ENCODE measurements at places on chromosomes 4 and X. TPM values are rescaled to one million over a fixed set of nuclear protein-coding genes. Genes with fewer than 3 reads are reported as not detected.

DNA sequence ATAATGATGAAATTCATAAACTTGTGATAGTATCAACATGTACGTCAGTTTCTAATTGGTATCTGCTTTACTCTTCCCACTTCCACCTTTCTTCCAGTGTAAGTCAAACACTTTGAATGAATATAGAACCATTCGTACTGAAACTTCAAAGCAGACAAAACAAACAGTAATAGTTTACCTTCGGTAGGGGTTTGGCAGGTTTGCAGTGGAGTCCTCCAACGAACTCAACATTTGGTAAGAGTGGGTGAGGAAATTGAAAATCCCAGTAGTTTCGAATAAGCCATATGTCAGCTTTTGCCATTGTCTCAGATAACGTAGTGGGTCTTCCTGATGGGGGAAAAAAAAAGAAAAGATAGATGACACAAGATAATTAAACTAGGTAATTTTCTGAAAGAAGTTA lies 2.2 kb downstream of the UGT2B4 start:
- no peak overlapping the region for H3K27ac ChIP-seq
- H3K27me3 ChIP-seq = no peaks in the 10 kb centered on the region
- no peaks in the 10 kb centered on the region for H3K4me1 ChIP-seq
- no peaks in the 10 kb centered on the region for H3K36me3 ChIP-seq
- no peak overlapping the region for H3K4me3 ChIP-seq

GRCh38 chr4:164949448-164950143 lies 27.9 kb downstream of the TRIM61 start:
- DNase-seq = no peak
- H3K27ac ChIP-seq = no peak overlapping the region
- H3K27me3 ChIP-seq = no peaks in the 10 kb centered on the region
- H3K36me3 ChIP-seq = no peaks in the 10 kb centered on the region
- H3K4me1 ChIP-seq = no peaks in the 10 kb centered on the region

GRCh38 chr4:7941965-7942496 lies 2.4 kb upstream of the AFAP1 start:
- DNase-seq = no peak
- H3K4me1 ChIP-seq = peaks cover 40% of the 10 kb centered on the region
- H3K4me3 ChIP-seq = no peak overlapping the region
- H3K27ac ChIP-seq = no peak overlapping the region
- no peaks in the 10 kb centered on the region for H3K36me3 ChIP-seq

GRCh38 chrX:78075787-78076389 lies 28.2 kb upstream of the PGK1 start:
- H3K27me3 ChIP-seq = no peaks in the 10 kb centered on the region
- peaks cover 3% of the 10 kb centered on the region for H3K4me1 ChIP-seq
- DNase-seq = peak; percentile 23
- no peak overlapping the region for H3K4me3 ChIP-seq
- no peaks in the 10 kb centered on the region for H3K36me3 ChIP-seq

DNA sequence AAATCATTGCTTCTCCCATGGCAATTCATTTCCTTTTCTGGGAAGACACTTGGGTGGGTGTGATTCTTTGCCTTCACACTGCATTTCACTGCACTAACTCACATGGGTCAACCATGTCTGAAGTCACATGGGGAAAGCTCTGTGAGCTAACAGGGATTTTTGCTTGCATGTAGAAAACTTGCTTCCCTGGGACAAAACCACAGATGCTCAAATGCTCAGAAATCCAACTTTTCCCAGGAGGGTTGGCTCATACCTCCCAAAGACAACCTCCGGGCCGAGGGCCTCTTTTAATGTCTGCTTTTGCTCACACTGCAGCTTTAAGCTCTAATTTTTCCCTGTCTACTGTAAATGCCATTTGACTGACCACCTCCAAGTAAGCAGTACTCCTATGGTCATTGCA lies 1695.2 kb downstream of the STIM2 start:
- no peak overlapping the region for H3K4me3 ChIP-seq
- no peaks in the 10 kb centered on the region for H3K36me3 ChIP-seq
- H3K4me1 ChIP-seq = no peaks in the 10 kb centered on the region
- DNase-seq = no peak
- no peak overlapping the region for H3K27ac ChIP-seq

DNA sequence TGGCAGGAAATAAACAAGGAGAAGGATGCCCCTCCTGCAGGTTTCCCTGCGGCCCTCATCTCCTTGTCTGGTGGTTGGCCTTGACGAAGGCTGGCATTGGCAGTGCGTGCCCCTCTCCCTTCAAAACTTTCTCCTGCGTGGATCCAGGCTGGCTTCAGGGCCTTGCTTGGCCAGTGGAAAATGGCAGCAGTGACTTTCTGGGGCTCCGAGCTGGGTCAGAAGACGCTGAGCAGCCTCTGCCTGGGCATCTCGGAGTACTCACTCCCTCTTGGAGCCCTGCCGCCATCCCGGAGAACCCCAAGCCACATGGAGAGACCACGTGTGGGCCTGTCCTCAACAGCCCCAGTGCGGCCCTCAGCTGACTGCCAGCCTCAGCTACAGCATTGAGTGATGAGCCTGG lies 39.5 kb downstream of the ADRA2C start:
- no peaks in the 10 kb centered on the region for H3K4me1 ChIP-seq
- DNase-seq = no peak
- peaks cover 17% of the 10 kb centered on the region for H3K27me3 ChIP-seq

DNA sequence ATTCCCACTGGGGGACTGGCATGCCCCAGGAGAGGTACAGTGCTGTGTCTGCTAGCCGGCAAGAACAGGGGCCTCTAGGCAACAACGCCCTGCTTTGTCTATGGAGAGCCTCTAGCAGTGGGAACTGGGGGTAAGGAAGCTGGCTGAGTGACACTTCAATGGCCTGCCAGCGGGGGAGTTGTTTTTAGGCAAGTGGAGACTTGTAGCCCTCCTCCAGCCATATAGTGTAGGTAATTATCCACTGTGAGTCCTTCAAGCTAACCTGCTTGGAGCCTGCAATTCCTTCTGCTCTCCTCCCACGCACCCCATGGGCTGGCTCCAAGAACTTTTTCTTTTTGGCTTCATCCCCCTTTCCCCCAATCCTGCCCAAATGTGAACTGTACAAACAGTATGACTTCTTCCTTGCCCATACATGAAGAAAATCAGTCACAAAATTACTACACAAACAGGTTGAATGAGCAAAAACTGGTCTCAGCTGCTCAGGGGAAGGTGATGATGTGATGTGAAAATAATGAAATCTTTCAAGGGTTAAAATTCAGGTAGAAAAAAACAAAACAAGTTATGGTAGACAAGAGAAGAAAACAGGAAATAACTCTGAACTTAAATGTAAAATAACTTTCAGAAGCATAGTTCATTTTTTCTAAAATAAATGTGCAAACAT lies 33.1 kb downstream of the LEF1 start:
- no peak for DNase-seq
- no peaks in the 10 kb centered on the region for H3K27me3 ChIP-seq
- H3K4me1 ChIP-seq = no peaks in the 10 kb centered on the region
- no peaks in the 10 kb centered on the region for H3K36me3 ChIP-seq
- H3K27ac ChIP-seq = no peak overlapping the region

- H3K27me3 ChIP-seq = no peaks in the 10 kb centered on the region
- H3K4me1 ChIP-seq = peaks cover 8% of the 10 kb centered on the region
- H3K27ac ChIP-seq = no peak overlapping the region
- no peaks in the 10 kb centered on the region for H3K36me3 ChIP-seq
- no peak overlapping the region for H3K4me3 ChIP-seq
Measured at GRCh38 chr4:2458546-2459491, 10.1 kb upstream of the RNF4 start.

GRCh38 chrX:109831326-109831985 lies 98.4 kb upstream of the ACSL4 start:
- no peaks in the 10 kb centered on the region for H3K36me3 ChIP-seq
- no peak for DNase-seq
- no peak overlapping the region for H3K4me3 ChIP-seq
- no peaks in the 10 kb centered on the region for H3K27me3 ChIP-seq

DNA sequence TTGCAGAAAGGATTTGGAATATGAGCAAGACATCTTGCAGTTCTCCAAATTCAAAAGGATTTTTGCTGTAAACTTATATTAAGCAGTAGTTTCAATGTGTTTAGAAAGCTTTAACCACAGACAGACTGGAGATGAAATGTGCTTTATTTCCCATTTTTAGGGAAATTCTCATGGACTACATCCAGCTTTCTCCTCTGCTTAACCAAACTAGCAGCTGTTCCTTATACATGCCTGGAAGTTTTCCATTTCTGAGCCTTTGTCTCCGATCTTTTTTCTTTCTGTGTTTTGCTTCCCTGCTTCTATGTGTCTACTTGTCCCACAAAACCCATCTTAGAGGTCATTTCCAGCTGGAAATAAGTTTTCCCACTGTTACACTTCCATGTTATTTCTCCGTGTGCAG lies 41.6 kb downstream of the TMA16 start:
- H3K4me3 ChIP-seq = no peak overlapping the region
- no peak for DNase-seq
- no peak overlapping the region for H3K27ac ChIP-seq
- no peaks in the 10 kb centered on the region for H3K4me1 ChIP-seq
- no peaks in the 10 kb centered on the region for H3K27me3 ChIP-seq

DNA sequence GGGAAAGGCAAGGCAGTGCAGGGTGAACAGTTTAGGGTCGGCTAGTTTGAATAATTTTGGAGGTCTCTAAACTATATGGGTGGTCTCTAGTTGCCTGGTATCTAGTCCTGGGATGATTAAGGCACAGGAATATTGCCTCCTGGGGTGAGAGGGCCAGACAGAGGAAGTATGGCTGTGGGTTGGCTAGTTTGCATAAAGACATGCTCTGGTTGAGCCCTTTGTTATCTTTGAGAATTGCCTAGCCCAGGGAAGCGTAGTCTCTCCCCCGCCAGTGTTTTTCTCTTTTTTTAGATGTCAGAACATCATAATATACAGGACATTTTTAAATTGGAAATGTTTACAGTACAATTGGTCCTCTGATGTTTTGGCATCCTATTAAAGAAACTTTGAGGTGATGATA lies 163.5 kb downstream of the PWWP3B start:
- H3K36me3 ChIP-seq = no peaks in the 10 kb centered on the region
- H3K4me1 ChIP-seq = no peaks in the 10 kb centered on the region
- DNase-seq = no peak
- H3K4me3 ChIP-seq = no peak overlapping the region

DNA sequence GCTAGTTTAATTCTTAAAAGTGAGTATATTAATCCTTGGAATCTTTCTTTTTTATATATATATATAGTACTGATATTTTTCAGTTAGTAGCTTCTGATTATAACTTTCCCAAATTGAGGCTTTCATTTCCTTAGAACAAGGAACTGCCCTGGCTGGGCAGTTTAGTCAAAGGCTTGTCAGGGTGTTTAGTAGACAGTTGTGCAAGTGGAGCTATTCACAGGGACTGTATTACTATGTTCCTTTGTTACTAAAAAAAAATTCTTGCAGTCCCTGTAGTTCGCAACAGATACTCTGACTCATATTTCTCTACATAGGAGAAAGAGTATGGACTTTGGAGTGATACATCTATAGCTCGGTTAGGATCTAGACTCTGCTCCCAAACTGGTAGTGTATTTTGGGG lies 20.8 kb downstream of the USO1 start:
- no peak overlapping the region for H3K27ac ChIP-seq
- no peak for DNase-seq
- no peak overlapping the region for H3K4me3 ChIP-seq
- no peaks in the 10 kb centered on the region for H3K4me1 ChIP-seq

DNA sequence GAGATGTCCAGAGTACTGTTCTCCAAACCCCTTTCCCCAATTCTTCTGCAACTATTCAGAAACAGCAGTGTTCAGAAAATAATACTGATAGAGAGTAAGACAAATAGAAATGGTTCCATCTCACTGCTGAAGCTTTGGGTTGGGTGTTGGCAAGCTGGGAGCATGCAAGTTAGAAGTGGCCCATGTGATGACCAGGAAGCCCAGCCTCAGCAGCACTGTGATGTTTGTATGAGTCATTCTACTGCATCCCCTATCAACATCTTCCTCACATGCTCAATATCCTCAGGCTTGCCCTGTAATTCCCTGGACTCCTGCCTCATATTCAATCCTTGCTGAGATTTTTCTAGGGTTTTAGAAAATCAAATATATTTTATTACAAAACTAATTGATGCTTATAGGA lies 96.5 kb downstream of the CHRDL1 start:
- H3K36me3 ChIP-seq = no peaks in the 10 kb centered on the region
- no peaks in the 10 kb centered on the region for H3K4me1 ChIP-seq
- DNase-seq = no peak
- no peak overlapping the region for H3K4me3 ChIP-seq
- no peak overlapping the region for H3K27ac ChIP-seq
- peaks cover 2% of the 10 kb centered on the region for H3K27me3 ChIP-seq

- no peak for DNase-seq
- no peak overlapping the region for H3K27ac ChIP-seq
- H3K36me3 ChIP-seq = no peaks in the 10 kb centered on the region
- H3K4me3 ChIP-seq = no peak overlapping the region
Measured at GRCh38 chrX:8737883-8738282, 5.9 kb upstream of the ANOS1 start.

DNA sequence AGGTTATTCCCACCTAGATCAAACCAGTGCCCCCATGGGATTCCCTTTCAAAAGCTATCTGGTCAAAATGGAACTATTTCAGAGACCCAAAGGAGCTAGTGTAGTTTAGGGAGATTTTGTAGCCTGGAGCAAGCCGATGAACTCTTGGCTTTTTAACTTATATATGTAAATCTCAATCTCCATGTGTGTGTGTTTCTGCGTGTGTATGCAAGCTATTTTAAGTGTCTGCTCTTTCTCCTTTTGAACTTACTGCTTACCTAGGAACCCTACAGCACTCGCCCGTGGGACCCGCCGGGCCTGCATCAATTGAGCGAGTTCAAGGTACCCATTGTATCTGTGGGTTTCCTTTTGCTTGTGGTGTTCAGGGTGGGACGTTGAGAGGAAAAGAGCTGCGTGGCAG lies 10.4 kb downstream of the CSTF2 start:
- no peaks in the 10 kb centered on the region for H3K4me1 ChIP-seq
- H3K27me3 ChIP-seq = no peaks in the 10 kb centered on the region
- no peak overlapping the region for H3K27ac ChIP-seq
- no peak overlapping the region for H3K4me3 ChIP-seq
- no peak for DNase-seq
- peaks cover 5% of the 10 kb centered on the region for H3K36me3 ChIP-seq

The UGT2B15 gene
- total RNA-seq = 0.17 TPM

The LNX1 gene
- 3.3 TPM for total RNA-seq

The LINC00632 gene
- total RNA-seq = 0.15 TPM

The BEND2 gene
- total RNA-seq = not detected

The MGARP gene
- 0.22 TPM for total RNA-seq

The GPC4 gene
- total RNA-seq = 9.7 TPM

The PWWP3B gene
- 3.4 TPM for total RNA-seq

The RGS12 gene
- 22.2 TPM for total RNA-seq

The TRMT10A gene
- total RNA-seq = 7.4 TPM

All from HCT116 (cell line).